CD4-positive, alpha-beta T cell treated with Interleukin-12 subunit alpha and Interleukin-12 subunit beta, for 1 hour (primary cell): ENCODE measurements at places on chromosomes 3 and 15.

- no peak for DNase-seq
Measured at GRCh38 chr3:99950921-99951320, 133.3 kb downstream of the CMSS1 start.

DNA sequence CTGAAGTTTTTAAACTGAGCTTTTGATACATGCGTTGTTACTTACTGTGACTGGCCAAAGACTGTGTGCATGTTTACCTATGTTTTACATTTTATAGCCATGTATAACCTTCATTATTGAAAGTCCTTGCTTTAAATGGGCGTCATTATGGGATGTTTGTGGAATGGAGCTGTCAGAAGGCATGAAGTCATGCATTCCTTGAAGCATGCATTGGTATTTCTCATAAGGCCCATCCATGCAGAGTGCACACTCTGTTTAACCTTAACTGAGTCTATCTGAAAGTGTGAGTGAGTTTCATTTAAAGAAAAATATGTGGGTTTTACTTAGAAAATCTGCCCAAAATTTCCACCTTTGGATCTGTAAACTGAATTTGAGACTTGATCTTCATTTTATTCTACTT lies 51.1 kb downstream of the PSMD6 start:
- DNase-seq = no peak

DNA sequence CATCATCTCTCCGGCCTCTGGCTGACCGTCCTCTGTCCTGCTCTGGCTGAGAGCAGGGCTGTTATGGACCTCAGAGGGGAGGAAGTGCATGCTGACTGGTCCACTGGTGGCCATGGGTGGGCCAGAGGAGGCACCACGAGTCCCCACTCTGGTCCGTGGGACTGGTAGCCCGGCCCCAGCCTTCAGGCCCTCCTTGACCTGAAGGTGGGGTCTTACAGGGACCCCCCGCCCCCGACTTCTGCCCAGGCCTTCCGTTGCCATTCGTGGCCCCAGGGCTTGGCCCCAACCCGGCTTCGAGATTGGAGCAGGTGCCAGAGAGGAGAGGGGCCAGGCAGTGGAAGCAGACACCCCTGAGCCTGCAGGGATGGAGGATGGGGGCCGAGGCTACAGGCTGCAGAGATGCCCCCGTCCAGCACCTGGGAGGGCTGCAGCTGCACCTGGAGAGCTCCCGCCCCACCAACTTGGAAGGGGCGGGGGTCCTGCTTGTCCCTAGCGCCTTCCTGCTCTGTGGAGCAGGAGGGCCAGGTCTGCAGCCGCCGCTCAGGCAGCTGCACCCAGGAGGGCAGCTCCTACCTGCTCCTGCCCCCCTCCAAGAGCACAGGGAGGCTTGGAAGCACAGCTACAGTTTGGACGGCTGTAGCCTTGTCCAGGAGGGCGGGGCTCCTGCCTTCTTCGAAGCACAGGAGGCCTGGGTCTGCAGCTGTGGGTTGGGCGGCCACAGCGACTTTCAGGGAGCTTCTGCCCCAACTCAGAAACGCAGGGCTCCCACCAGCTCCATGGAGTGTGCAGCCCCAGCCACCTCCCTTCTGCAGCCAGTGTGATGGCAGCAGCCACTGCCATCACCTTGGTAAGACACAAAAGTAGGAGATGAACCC lies 142.5 kb downstream of the KLF13 start:
- DNase-seq = no peak

- no peak for DNase-seq
Measured at GRCh38 chr3:32564195-32564594, 6.5 kb downstream of the DYNC1LI1 start.

- no peak for DNase-seq
Measured at GRCh38 chr3:192194085-192194484, 533.3 kb downstream of the FGF12 start.

GRCh38 chr15:62253294-62253693 lies 88.2 kb upstream of the C2CD4B start:
- no peak for DNase-seq
